ENCODE measurements at places on chromosomes 12 and 14. TPM values are rescaled to one million over a fixed set of nuclear protein-coding genes. Genes with fewer than 3 reads are reported as not detected.

Gene NUAK1
- 12.8 TPM for total RNA-seq

Gene FIGNL2
- total RNA-seq = under 0.01 TPM

Gene CINP
- 56.7 TPM for total RNA-seq

Gene CCDC175
- not detected for total RNA-seq

Gene IRAK3
- total RNA-seq = 3.0 TPM

Gene TMEM52B
- total RNA-seq = not detected

Gene PLEK2
- total RNA-seq = 50.1 TPM

Gene RBMS2
- 16.0 TPM for total RNA-seq

Gene RNASE11
- not detected for total RNA-seq

Gene SRRM4
- not detected for total RNA-seq

Gene NEUROD4
- not detected for total RNA-seq

Gene PLEKHA5
- 22.4 TPM for total RNA-seq

Gene LGR5
- total RNA-seq = not detected

Gene REP15
- total RNA-seq = 0.72 TPM

Gene TTC8
- 13.4 TPM for total RNA-seq

Gene NKX2-1
- total RNA-seq = 0.48 TPM
